Stimulated activated CD4-positive, alpha-beta T cell treated with anti-CD3 and anti-CD28 coated beads, TNF-alpha, amount 100 ng/mL, for 1 hour (primary cell): ENCODE measurements at places on chromosomes 2 and 18.

DNA sequence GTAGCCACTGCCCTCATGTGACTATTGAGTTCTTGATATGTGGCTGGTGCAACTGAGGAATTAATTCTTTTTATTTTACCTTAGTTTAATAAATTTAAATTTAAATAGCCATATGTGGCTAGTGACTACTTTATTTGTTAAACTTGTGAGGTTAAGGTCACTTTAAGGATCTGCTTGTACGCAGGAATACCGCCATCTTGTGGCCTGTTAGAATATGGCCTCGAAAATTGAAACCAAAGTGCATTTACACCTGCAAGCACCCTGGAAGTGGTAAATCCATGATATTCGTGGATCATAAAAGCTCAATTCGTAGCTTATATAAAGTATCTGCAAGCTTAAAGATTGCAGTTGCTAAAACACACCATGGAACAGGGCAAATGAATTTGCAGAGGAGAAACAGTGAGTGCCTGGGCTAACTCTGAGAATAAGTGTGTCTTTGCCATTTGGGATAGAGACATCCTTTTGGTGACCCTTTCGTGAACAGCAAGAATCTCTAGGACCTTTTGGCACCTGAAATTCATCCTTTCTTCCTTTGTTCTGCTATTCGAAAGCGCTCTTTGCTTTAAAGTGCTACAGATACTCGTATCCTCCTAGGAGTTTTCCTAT lies 59.9 kb upstream of the REG3A start:
- DNase-seq, result no peak

DNA sequence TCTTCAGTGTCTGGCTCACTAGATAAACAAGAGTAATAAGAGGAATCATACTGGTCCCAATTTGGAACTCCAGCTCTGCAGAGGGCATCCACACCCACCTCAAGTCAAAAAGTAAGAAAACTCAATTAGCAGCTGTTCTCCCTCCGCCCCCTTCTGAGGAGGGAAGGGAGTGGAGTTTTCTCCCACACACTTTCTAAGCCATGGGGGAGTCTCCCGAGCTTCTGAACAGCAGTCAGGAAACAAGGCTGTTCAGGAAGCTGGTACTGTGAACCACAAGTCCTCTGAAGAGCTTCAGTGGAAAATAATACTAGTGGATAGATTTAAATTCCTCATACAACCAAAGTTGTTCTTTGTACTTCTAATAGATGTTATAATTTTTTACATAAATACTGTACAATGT lies 32.9 kb upstream of the SPTBN1 start:
- DNase-seq, result no peak

GRCh38 chr2:202337706-202338346 lies 38.3 kb upstream of the BMPR2 start:
- DNase-seq, result no peak

DNA sequence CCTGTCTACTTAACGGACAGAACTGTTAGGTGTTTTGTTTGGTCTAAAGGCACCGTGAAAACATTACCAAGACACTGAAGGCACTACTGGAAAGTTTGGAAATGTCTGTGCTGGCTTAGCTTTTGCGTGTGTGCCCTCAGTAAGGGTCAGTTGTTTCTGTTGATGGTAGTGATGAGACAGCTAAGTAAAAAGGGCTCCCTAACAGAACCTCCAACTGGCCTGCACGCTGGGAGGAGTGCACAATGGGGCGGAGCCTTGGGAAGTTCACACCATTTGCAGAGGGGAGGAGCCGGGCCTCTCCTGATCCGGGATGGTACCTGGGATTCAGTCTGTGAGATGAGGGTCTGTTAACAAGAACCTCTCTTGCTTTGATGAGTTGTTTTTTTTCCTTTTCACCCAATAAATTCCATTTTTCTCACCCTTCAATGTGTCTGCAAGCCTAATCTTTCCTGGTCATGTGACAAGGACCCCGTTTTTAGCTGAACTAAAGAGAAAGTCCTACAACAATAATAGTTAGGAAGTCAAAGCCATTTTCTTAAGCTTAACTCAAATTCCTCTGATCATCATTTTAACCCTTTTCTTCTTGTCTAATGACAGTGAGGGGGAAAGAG lies 368.7 kb downstream of the PARD3B start:
- no peak for DNase-seq

GRCh38 chr18:76988031-76988826 lies 144.4 kb downstream of the MBP start:
- DNase-seq, result no peak
